ENCODE measurements at places on chromosomes 13 and 19.

GRCh38 chr19:23983406-23983805 is 68.7 kb downstream of the ZNF726 start:
- no peak for DNase-seq

GRCh38 chr13:49925881-49926418 is 10.2 kb downstream of the SPRYD7 start:
- DNase-seq: no peak

- no peak for DNase-seq
Observed at GRCh38 chr19:42634409-42635232, 39.9 kb upstream of the CEACAM8 start.

DNA sequence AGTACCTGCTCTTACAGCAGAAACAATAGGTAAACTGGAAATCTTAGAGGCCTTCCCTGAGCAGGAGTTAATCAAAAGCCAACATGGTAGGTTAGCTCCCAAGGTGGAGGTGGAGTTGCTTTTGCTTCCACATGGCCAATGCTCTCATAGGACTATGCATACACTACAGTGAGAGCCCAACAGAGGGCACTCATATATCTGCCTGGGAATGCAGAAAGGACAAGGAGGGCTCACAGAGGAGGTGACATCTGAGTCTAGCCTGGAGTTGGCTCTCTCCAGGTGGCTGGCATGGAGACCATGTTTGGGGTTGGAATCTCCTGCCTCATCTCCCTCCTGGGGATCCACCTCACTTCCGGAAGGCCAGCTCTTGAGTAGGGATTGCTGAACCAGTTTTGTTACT is 34.6 kb downstream of the ATP8A2 start:
- no peak for DNase-seq

DNA sequence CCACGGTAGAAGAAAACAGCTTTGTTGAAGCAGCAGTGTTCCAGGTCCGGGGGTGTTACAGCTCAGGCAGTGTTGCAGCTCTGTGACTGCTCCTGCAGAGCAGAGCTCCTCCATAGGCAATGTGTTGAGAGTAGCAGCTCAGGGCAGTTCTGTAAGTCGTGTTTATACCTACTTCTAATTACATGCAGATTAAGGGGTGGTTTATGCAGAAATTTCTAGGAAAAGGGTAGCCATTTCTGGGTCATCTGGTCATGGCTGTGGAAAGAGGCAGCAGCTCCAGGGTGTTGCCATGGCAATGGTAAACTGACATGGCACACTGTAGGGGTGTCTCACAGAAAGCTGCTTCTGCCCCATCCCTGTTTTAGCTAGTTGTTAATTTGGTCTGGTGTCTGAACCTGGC is 316.4 kb downstream of the GPC5 start:
- DNase-seq: no peak

- DNase-seq: no peak
Observed at GRCh38 chr19:19062454-19063182, 1.2 kb upstream of the SLC25A42 start.

GRCh38 chr19:2332341-2333026 is 4.0 kb downstream of the SPPL2B start:
- DNase-seq: no peak

GRCh38 chr19:2337329-2337707 is 8.8 kb downstream of the SPPL2B start:
- no peak for DNase-seq

GRCh38 chr13:93201992-93202558 is 24.5 kb upstream of the GPC6 start:
- no peak for DNase-seq

GRCh38 chr13:111642156-111642767 is 321.8 kb downstream of the TEX29 start:
- no peak for DNase-seq

DNA sequence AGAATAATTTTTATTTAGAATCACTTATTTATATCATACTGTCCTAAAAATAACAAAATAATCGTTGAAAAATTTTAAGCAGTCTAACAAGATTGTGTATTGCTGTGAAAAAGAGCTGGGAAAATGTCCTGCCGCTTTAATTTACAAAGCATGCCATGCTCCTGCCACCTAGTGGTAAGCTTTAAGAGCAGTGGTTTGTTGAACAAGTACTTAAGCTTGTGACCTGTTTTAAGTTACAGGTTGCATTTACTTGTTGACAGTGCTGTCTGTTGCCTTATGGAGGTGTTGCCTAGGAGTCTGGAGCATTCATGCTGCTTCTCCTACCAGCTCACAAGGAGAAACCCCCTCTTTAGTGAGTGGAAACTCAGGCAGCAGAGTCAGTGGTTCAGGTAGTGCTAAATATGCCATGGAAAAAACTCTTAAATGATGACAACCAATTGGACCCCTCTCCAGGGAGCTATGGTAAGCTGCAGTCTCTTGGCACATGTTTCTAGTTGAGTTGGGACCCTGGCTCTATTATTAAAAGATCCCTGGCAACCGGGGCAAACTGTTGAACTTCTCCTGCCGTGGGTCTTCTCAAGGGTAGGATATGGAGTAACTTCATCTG is 68.4 kb downstream of the SPATA13 start:
- no peak for DNase-seq

- DNase-seq: no peak
Observed at GRCh38 chr19:6219586-6220290, 60.0 kb downstream of the MLLT1 start.

DNA sequence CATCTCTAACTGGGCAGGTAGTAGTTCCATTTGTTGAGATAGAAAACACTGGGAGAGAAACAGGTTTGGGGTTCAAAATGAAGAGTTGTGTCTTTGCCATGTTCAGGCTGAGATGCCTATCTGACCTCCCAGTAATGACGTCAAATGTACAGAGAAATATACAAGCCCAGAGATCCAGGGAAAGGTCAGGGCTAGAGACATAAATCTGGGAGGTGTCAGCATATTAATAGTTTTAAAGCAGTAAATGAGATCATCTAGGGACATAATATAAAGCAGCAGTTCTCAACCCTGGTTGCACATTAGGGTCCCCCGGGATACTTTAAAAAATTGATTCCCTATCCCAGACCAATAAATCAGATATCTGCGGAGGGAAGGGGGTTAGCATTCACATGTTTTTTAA is 501.5 kb downstream of the UQCRFS1 start:
- no peak for DNase-seq

- DNase-seq: no peak
Observed at GRCh38 chr13:25977671-25978070, 74.1 kb downstream of the SHISA2 start.

DNA sequence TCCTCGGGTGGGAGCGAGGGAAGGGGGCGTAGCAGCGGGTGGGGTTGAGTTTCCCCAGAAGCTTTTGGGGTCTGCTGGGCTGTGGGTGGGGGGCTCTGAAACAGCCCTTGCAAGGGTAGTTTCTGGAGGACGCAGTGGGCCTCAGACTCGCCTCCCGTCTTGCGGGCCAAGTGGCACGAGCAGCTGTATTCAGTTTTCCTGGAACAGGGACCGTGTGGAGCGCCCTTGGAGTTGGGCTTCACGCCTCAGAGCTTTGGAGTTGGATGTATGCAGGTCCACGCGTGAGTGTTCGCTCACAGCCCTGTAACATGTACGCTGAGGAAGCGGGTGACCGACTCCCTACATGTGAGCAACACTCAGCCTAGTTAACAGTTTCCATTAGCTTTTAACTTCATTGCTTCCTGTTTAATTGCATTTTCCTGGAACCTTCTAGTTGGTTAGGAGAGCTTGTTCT is 603 bp downstream of the TM9SF2 start:
- DNase-seq: no peak

GRCh38 chr19:52735734-52736133 is 890 bp upstream of the ZNF611 start:
- no peak for DNase-seq

GRCh38 chr19:5354403-5354802 is 13.8 kb upstream of the PTPRS start:
- DNase-seq: no peak

DNA sequence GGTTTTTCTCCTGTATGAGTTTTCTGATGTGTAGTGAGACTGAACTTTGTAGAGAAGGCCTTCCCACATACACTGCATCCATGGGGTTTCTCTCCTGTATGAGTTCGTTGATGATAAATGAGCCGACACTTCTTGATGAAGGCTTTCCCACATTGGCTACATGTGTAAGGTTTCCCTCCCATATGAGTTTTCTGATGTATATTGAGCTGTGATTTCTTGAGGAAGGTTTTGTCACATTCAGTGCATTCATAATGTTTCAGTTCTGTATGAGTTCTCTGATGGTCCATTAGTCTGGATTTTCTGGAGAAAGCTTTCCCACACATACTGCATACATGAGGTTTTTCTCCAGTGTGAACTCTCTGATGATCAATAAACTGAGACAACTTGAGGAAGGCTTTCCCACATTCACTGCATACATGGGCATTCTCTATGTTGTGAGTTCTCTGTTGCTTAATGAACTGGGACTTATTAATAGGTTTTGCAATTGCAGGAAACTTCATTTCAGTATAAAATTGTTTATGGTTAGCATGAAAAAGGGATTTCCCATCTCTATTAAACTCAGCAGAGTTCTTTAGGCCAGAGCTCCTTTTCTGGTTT is 7.5 kb upstream of the ZNF350 start:
- no peak for DNase-seq

GRCh38 chr13:91539286-91540157 is 141.1 kb downstream of the GPC5 start:
- DNase-seq: no peak

- no peak for DNase-seq
Observed at GRCh38 chr19:35790981-35791813, 15.8 kb downstream of the ARHGAP33 start.

GRCh38 chr19:8307400-8307964 is 676 bp downstream of the CD320 start:
- DNase-seq: no peak

DNA sequence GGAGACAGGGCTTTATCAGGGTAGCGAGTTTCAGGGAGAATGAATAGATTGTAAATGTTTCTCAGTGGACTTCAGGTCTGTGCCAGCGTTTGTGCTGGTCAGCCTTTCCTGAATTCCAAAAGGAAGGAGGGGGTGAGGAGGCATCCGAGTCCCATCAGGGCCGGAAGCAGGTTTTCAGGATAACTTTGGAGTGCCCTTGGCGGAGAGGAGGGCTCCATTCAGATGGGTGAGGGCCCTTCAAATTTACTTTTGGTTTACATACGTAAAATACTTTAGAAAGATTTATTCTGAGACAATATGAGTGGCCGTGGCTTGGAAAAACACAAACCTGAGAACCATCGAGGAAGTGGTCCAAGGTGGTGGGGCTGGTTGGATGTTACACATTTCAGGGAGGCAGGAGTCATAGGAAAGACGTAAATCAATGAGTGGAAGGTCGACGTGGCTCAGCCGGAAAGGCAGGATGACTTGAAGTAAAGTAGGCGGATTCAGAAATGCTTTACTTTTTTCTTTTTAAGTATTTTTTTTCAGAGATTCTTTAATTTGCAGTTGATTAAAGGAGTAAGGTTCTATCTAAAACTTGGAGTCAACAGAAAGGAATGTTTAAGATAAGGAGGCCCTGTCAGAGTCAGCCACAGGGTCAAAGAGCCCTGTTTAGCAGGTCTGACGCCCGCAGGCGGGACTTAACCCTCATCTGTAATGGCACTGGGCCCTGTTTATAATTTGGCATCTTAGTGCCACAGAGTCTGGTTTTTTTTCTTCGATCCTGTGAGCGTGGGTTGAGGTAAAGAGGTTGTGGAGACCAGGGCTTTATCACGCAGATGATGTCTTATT is 32.8 kb downstream of the ATP11A start:
- no peak for DNase-seq

DNA sequence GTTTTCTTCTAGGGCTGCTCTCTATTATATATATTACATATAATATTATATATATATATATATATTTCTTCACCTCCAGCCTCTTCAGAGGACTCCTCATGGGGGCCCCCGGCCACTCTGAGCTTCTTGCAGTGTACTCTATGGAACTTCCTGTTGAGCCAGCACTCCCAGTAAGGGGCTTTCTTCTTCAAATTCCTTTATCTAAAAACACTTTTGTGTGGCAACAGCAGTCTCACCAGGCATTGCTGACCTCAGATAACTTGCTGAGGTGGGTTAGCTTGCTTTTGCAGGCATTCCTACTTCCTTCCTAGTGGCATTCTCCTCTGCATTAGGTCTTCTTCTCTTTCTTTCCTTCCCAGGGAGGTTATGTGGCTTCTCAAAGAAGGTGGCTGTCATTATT is 381.5 kb downstream of the MYO16 start:
- DNase-seq: no peak

DNA sequence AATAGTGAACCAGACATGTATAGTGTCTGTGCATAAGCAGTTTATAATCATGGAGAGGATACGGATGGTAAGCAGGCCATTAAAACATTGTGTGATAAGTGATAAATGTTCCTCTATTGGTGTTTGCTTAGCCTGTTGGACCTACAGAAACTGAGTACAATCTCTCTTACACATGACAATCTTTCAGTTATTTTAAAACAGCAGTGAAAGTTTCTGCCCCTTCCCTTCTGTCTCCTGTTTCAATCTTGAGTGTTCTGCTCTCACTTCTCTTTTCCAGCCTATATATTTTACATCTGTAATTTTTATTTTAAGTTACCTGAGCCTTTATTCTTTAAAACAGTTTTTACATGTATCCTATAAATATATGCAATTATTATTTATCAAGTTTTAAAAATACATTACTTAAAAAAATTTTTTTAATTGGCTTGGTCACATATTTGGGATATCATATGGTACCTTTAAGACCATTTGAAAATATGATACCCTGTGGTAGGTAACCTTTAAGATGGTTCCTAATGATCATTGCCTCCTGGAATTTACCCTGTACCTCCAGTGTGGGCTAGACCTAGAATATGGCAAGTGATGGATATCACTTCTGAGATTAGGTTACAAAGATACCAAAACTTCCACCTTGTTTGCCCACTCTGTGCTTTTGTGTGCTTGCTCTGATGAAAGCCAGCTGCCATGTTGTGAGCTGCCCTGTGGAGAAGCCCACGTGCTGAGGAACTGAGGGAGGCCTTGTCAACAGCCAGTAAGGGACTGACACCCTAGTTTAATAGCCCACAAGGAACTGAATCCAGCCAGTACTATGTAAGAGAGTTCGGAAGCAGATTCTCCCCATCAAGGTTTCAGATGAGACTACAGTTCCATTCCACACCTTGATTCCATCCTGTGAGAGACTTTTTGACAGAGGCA is 99.3 kb downstream of the DHRS12 start:
- DNase-seq: no peak

GRCh38 chr19:474126-475078 is 13.6 kb upstream of the SHC2 start:
- DNase-seq: no peak

GRCh38 chr19:19554074-19555023 is 16.3 kb downstream of the CILP2 start:
- no peak for DNase-seq

- DNase-seq: no peak
Observed at GRCh38 chr13:30619731-30620130, 2.0 kb downstream of the USPL1 start.

DNA sequence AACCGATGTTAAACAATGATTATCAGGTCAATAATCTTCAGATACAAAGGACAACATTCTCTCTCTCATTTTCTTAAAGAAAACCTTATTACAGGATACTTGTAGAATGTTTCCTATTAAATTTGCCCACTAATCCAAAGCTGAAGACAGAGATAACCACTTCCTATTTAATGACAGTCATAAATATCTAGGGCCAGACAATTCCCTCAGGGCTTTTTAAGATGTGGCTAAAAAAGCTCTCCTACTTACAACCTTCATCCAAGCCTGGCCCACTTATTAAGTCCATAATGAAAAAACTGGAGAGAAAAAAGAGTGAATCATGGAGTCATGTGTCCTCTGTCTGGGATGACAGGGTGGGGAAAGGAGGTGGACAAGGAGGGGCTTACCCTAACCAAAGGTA is 235.9 kb downstream of the KLF12 start:
- no peak for DNase-seq

GRCh38 chr13:107043021-107043956 is 475.4 kb upstream of the ARGLU1 start:
- no peak for DNase-seq
